ENCODE measurements at places on chromosomes 12 and 14.

GRCh38 chr12:89880690-89881350 is 172.2 kb upstream of the ATP2B1 start:
- peak; percentile 31 for DNase-seq

- no peak for DNase-seq
These were observed 63.5 kb downstream of the EFCAB11 start for GRCh38 chr14:89891055-89891454.

- DNase-seq, result no peak
These were observed 131.6 kb downstream of the PPFIA2 start for GRCh38 chr12:81627336-81628189.

GRCh38 chr12:122836027-122836921 is 1.0 kb downstream of the HIP1R start:
- DNase-seq, result peak; percentile 72

DNA sequence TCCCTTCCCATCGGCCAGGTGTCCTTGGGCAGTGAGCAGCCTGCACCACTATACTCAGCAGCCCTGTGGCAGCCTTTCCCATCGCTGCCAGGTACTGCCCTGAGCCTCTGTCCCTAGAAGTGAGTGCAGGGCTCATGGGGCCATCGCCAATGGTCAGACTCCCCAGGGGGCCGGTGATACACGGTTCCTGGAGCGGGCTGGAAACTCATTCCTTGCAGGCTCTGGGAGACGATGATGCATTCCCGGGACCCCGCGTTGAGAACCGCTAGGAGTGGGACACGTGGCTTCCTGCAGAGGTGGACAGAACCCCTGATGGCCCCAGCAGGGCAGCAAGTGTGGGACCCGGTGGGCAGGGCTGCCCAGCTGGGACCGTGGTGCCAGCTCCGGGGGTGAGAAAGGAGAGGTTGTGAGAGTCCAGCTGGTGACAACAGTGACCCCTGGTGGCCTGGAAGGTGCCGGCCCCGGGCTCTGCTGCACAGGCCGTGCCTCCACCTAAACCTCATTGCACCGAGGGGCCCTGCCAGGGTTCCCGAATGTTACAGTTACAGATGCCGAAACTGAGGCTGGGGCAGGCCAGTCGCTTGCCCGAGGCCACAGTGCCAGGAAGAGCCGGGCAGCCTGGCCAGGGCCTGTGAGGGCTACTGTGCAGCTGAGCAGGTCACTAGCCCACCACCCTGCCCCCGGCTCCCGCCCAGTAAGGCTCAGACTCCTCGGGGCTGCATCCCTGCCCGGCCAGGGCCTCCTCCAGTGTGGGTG is 33.8 kb downstream of the FBRSL1 start:
- peak; percentile 73 for DNase-seq

DNA sequence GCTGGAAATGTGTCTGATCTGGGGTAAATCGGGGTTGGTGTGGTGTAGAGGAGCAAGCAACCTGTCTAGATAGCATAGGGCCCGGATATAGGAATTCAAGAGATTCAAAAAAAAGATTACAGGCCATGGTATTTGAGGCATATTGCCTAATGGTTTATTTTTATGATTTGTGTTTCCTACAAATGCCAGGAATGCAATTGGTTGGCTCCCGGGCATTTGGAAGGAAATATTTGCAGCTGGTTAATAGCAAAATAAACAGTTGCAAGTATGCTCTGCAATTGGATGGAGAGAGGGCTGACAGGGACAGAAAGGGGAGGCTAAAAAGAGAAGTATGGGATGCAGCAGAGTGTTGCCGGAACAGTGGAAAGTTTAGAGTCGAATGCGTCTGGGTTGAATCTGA is 315.6 kb upstream of the ATP2B1 start:
- no peak for DNase-seq

GRCh38 chr12:69686731-69687130 is 12.4 kb downstream of the BEST3 start:
- no peak for DNase-seq

GRCh38 chr12:6376079-6376869 is 911 bp upstream of the SCNN1A start:
- peak; percentile 75 for DNase-seq

- no peak for DNase-seq
These were observed 38.4 kb upstream of the TMEM132C start for GRCh38 chr12:128228581-128228980.

DNA sequence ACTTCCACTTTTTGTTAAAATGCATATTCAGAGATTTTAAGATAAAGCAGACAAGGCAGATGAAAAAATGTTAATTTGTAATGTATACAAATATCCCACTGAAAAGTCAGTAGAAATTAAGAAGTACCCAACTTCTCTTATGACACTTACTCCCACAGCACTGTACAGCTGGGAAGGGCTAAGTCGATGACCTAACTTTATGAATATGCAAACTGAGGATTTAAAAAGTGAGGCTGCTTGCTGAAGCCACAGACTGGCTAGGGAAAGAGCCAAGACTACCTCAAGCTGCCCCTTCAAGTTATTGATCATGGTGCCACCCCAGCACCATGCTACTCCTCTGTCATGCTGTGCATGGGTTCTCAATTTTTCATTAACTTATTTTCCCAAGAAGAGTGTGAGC is 17.0 kb downstream of the PPM1H start:
- no peak for DNase-seq

DNA sequence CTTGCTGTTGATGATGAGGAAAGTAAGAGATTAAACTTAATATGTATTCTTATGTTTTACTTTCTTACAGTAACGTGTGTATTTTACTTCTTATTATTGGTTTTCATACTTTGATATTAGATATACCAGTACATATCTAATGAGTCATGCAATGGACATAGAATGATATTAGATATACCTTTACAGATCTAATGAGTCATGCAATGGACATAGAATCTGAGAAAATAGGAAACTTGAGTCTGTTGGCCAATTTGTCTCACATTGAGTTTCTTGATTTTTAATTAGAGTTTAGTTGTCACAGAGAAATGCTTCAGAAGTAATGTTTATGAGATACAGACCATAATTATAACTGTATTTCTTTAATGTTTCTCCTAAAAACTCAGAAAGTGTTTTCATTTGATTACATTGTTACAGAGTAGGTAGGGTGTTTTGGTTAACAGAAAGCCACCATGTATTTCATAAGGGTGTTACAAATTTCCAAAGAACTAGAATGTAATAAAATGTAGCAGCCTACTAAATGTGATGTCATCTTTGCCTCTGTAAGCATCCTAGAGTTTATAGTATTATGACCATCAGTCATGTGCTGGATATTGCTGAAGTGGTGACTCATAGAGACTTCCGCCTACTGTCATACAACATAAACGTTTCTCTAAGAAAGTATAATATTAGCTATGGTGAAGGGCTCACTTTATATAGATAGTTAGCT is 3.0 kb downstream of the GAS2L3 start:
- no peak for DNase-seq

DNA sequence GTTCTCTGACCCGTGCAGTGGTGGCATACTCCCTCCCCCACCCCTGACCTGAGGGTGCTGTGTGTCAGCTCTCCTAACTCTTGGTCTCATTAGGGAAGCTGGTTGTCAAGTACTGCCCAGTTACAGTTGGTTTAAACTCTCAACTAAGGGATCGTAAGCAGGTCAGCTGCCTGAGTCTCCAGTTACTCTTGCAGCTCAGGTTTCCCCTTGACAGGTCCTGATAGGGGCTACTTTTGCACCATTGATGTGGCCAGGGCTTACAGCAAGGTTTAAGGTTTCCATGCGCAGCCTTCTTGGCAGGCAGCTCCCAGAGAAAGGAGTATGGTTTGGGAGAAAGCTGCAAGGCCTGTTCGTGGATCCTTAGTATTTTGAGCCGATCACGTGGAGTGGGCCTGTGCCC is 74.5 kb downstream of the ETV6 start:
- no peak for DNase-seq

DNA sequence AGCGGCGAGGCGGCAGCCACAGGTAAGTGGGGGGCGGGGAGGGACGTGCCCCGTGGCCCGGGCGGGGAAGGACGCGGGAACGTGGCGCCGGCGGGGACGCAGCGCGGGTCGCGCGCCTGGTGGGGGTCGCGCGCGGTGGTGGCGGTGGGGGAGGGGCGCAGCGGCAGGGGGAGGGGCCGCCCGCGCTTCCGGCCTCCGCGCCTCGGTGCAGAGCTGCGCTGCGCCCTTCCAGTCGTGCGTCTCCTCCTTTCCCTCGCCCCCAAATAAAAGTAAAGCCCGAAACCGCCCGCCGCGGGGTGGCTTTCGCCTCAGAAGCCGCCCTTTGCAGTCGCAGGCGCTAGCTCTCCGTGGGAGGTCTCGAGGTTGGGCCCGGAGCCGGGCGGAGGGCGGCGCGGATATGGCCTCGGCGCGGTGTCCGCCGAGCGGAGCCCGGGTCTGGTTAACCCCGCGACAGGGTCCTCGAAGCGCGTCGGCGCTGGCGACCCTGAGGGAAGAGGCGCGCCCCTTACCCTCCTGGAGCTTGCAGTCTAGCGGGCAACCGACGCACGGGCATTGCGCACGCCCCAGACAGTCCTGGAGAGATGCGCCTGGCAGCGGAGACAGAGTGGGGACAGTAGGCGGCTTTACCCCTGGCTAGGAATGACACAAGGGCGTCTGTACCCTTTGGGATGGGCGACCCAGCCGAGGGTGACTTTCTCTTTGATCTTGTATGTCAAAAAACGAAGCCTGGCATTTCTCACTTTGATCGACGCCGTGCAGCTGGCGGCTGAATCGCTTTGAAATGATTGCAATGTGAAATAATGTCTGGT is 589 bp downstream of the ATF1 start:
- peak; percentile 39 for DNase-seq

DNA sequence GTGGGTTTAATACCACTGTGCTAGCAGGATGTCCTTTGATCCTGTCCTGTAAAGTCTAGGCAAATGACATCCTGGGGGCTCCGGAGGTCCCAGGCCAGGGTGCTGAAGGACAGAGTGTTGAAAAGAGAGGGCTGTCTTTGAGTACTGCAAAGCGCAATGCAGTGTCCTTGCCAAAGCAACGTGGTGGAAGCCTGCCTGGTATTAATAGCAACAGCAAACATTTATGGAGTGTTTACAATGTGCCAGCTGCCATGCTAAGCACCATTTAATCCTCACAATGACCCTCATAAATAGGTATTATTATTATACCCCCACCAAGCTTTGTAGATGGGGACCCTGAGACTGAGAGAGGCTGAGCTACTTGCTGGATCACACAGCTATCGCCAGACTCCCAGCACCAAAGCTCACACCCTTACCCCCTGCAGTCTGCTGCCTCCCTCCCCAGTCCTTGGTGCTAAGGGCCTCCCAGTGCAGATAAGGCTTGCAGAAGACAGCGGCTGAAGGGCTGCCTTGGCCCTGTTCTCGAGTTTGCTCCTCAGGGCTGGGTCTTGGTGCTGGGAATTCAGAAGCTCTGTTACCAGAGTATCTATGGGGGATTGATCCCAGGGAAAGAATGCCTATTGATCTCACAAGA is 427.7 kb downstream of the FUT8 start:
- DNase-seq, result no peak

- DNase-seq, result peak; percentile 45
These were observed 12.5 kb downstream of the STYK1 start for GRCh38 chr12:10661338-10661737.

- peak; percentile 29 for DNase-seq
These were observed 102.5 kb downstream of the SPTSSA start for GRCh38 chr14:34359420-34360117.

- DNase-seq, result no peak
These were observed 247.9 kb upstream of the BTG1 start for GRCh38 chr12:92393504-92393903.

DNA sequence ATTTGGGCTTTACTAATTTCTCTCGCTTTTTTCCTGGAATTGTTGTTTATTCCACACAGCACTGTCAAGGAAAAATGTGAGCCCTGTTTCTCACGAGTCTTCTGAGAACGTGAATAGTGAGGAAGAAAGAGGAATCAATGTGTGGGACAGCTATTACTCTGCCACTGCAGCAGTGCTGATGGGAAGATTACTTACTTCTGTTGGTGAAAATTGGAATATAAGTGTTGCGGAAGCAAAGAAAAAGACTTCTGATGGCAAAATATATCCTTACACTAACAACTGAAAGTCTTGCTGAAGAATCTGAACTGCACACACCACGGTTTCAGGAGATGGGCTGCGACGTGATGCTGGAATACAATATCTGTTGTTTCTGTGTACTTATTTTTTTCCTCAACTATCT is 884.2 kb downstream of the AACS start:
- DNase-seq, result no peak

DNA sequence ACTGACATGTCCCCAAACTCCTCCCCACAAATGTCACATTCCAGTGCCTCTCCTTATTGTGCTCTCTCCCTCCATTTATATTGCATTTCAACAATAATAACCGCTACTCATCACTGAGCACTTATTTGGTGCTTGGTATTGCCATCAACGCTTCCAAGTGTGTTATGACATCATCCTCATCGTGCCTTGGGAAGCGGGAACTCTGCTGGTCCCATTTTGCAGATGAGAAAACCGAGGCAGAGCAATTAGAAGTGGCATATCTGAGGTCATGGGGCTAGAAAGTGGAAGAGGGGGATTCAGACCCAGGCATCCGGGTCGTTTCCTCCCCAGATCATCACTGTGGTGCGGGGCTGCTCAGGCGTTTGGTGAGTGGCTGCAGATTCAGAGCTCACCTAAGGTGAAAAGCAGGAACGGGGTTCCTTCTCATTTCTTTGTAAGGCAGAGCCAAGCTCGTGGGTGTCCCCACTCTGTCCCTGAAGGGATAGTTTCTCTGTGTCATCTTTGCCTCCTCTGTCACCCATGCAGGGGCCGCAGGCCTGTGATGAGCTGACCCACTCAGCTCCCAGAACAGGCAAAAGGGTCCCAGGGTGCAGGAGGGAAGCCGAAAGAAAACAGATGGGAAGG is 5.5 kb upstream of the FZD10 start:
- no peak for DNase-seq

GRCh38 chr12:54363618-54364017 is 668 bp downstream of the GPR84 start:
- DNase-seq, result no peak

- DNase-seq, result peak; percentile 95
These were observed 26.1 kb upstream of the UBC start for GRCh38 chr12:124940393-124941169.

GRCh38 chr14:93960774-93961438 is 15.5 kb downstream of the ASB2 start:
- no peak for DNase-seq

DNA sequence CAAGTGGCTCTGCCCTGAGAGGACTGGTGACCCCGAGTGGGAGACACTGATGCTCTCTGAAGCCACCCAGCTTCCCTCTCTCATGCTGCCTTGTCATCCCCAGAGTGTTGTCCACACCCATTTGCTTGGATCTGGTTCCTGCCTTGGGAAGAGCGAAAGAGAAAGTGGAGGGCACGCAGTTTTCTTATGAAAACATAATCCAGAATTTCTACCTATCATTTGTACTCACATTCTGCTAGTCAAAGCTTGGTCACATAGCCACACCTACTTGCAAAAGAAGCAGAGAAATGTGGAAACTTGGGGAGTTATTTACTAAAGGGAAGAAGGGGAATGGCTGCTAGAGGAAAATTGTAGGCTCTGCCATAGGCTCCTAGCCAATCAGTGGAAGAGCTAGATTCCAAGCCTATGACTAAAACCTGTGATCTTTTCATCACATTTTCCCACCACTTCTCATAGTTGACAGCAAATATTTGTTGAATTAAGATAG is 326.3 kb downstream of the ZFP36L1 start:
- DNase-seq, result no peak

GRCh38 chr12:47023311-47023710 is 56.1 kb upstream of the PCED1B start:
- no peak for DNase-seq
